Stimulated activated CD4-positive, alpha-beta T cell treated with anti-CD3 and anti-CD28 coated beads, Interleukin-2, amount 100 ng/mL, for 24 hours (primary cell): ENCODE measurements at places on chromosomes 7 and 10.

DNA sequence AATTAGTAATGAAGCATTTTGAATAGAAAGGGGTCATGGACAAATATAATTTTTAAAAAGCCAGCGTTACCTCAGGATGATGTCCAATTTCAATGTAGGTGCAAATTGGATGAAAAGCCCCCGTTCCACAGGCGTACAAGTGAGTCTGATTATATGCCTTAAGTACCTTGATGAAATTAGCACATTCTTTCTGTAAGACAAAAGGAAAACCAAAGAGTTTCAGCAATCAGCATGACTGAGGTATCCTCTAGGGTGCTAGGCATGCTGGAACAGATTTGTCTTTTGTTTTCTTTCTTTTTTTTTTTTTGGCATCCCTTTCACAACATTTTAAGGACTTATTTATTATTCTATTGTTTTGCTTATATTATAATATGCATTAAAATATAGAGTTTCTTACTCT lies 84.2 kb downstream of the SEMA3A start:
- no peak for DNase-seq

GRCh38 chr7:85508642-85509410 lies 322.0 kb upstream of the SEMA3D start:
- no peak for DNase-seq

- DNase-seq, result no peak
Measured at GRCh38 chr10:118974951-118975350, 54.6 kb upstream of the NANOS1 start.

DNA sequence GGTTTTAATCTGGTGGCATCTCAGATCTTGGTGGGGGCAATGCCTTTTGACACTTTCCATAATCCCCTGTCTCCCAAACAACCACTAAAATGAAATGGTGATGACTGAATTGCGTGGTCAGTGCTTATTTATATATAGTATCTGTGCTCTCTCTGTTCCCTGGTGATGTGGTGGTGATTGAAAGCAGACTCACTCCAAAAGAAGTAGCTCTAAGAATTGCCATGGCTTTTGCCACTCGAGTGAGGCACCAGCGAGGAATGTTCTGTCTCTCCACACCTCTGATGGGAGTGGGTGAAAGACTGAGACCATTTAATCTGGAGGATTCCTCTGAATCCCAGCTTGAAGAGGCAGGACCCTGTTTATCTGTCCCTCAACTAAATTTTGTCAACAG lies 2.8 kb downstream of the DUSP5 start:
- DNase-seq, result no peak

DNA sequence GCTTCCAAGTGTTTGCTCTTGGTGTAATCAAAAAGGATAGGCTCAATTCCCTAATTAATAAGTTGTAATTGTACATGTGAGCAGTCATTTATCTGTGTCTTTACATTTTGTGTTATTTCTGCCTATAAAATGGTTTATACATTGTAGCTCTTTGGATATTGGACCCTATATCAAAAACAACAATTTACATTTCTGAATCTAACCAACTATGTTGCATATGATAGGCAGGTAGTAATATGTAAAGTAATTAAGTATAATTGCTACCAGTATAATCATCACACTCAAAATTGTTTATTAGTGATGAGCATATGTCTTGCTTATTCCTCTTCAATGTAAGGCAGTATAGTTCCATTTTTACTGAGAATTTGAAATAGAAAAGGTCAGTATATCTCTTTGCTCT lies 13.8 kb downstream of the AKR1C1 start:
- no peak for DNase-seq

DNA sequence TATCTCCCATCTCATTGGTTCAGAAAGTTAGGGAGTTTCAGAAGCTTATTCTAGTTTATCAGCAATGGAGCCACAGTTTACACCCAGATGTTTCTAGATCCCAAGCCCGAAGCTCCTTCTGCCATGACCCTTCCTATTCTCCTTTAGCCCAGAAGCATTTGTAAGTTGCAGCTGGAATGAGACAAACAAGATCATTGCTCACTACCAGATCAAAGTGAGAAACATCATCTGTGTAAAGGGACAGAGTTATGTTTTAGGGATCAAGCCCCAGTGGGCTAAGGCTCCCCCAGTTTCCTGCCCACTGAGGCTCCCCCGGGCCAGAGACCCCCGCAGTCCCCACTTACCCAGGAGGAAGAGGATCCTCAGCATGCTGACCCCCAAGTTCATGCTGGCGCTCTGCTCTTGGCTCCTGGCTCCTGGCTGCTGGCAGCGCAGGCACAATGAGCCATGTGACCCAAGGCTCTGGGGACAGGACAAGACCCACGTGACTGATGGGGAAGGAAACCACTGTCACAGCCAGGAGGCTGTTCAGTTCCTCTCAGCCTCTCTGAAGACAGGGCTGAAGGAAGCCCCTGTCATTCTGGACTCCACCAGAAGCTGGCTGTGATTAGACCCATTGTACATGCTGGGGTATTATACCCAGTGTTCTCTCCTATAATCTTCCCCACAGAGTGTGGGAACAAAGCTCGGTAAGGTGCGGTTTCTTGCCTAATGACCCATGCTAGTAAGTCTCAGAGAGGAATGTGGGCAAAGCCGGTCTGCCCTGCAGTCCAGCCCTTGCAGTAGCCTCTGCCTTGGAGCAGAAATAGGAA lies at the start of gene TMEM273:
Gene TMEM273 (minus strand): TSS at position 442 of the 812 bp plus-strand sequence. CDS start 55 bp downstream, at position 387.
- DNase-seq, result no peak

DNA sequence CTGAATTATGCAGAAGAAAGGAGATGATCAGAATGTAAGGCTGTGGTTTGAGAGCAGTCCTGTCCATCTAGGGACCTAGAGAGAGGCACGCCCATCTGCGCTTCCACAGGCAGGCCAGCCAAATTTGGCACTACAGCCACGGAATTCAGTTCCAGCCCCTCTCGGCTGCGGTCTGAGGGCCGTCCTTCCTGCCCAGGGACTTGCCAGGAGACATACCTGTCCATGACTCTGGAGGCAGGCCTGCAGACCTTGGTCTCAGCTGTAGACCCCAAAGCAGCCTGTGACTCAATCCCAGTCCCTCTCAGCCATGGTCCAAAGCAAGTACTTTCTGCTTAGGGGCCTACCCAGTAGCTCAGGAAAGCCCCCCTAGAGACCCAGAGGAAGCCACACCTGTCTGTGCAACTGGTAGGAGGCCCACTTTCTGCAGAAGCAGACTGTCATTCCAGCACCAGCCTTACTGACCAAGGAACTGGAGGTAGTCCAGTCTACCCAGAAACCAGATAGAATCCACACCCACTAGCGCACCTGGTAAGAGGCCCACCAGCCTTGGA lies 720.9 kb downstream of the PARD3 start:
- DNase-seq, result no peak

DNA sequence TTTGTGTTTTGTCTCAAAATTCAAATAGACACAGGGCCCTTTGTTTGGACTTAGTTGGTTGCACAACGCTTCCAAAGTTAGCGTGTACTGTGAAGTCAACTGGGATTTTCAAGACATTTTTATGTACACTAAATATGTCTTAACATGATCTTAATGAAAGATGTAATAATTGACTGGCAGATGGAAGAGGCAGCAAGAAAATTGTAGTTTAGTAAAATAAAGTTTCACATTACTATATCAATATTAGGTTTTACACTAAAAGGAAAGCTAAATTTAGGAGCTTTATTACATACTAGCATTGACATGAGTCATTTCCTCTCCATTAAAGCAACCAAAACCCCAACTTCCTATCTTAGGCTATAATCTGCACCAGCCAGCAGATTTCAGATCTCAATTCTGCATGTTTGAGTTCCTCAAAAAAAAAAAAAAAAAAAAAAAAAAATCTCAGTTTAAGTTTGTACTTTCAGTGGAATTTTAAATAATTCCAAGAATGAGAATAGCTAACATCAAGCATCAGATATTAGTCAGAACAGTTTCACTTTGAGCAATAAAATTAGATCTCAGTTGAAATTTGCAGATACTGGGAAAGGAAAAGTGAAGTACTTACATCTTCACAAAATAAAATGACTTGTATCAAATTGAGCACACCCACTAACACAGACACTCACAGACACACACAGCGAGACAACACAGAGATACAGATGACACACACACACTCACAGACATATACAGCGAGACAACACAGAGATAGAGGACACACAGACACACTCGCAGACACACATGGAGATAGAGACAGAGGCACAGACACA lies 346.6 kb upstream of the KLF6 start:
- DNase-seq, result peak; percentile 42

- DNase-seq, result no peak
Measured at GRCh38 chr10:126223512-126224067, 164.7 kb downstream of the ADAM12 start.

- DNase-seq, result peak; percentile 66
Measured at GRCh38 chr7:71752171-71752935, 620.4 kb downstream of the GALNT17 start.

DNA sequence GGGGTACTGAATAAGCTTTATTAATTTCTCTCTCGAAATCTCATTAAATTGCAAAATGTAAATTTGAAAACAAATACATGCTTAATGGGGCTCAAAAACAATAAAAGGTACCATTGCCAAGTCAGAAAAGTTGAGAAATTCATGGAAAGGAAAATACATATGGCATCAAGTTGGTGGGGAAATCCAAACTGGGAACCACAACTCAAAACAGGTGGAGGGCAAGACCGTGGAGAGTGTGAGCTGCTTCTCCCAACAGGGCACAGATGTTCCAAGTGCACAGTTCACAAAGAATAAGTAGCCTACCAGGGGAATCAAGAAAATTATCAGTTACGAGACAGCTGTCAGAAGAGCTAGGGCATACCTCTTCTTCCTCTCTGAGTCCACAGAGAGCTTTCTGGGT lies 26.6 kb downstream of the MKX start:
- DNase-seq, result no peak

GRCh38 chr7:152180587-152180986 lies 155.1 kb downstream of the GALNT11 start:
- no peak for DNase-seq

GRCh38 chr10:25501912-25502311 lies 327.1 kb downstream of the GPR158 start:
- DNase-seq, result no peak

DNA sequence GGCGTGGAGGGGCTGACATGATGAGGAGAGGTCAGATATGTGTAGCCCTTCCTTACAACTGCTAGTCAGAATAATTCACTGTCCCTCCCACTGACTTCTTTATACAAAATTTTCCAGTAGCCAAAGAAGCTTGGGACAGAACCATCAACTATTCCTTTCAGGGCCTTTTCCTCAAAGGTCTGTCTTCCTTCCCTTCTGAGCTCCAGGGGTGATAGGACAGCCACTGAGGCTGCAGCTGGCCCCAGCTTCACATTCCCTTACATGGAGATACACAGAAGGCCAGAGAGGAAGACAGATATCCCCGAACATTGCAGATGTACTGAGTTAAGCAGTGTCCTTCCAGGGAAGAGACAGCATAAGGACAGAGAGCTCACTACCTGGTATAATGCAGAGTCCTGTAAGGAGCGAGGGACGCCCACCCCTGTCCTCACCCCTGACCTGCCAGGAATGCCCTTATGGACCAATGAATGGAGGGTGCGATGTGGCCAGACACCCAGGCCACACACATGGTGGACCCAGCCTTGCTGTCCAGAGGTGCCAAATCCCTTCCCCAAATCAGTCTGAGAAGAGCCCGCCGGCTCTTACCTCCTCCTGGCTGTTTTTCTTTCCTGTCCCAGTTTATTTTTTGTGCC lies 754.7 kb downstream of the GRID1 start:
- no peak for DNase-seq

- DNase-seq, result no peak
Measured at GRCh38 chr7:27202862-27203134, 2.9 kb upstream of the HOXA13 start.

- no peak for DNase-seq
Measured at GRCh38 chr7:34184466-34184865, 279.1 kb downstream of the BMPER start.

DNA sequence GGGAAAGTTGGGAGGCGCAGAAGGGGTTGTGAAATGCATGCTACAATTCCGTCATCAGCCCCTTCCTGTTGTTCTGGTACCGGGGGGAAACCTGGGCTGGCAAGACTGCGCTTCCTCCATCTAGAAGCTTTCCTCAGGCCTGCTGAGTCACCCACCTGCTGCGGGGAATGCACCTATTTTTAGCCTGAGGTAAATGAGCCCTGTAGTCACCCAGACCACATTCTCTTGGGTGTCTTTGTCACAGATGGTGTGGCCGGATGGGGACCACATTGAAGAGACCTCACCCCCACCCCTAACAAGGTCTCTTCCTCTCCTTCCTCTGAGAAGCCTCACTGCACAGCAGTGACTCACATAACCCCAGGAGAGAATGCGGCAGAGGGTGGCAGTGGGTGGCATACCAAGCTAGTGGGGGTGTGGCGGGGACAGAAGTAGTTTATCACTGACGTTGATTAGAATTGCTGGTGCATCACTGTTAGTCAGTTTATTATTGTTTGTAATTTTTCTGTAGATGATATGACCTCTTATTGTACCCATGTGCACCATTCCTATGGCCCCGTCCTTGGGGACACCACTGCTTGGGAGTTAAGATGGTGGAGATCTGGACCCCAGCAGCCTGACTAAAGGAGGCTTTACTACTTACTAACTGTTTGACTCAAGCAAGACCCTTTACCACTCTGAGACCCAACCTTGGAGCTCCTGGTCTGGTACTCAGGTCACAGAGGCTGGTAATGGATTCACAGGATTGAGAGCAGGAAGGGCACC lies 83.0 kb upstream of the DUSP5 start:
- DNase-seq, result peak; percentile 84

- DNase-seq, result no peak
Measured at GRCh38 chr10:44947371-44948152, 12.0 kb upstream of the RASSF4 start.

DNA sequence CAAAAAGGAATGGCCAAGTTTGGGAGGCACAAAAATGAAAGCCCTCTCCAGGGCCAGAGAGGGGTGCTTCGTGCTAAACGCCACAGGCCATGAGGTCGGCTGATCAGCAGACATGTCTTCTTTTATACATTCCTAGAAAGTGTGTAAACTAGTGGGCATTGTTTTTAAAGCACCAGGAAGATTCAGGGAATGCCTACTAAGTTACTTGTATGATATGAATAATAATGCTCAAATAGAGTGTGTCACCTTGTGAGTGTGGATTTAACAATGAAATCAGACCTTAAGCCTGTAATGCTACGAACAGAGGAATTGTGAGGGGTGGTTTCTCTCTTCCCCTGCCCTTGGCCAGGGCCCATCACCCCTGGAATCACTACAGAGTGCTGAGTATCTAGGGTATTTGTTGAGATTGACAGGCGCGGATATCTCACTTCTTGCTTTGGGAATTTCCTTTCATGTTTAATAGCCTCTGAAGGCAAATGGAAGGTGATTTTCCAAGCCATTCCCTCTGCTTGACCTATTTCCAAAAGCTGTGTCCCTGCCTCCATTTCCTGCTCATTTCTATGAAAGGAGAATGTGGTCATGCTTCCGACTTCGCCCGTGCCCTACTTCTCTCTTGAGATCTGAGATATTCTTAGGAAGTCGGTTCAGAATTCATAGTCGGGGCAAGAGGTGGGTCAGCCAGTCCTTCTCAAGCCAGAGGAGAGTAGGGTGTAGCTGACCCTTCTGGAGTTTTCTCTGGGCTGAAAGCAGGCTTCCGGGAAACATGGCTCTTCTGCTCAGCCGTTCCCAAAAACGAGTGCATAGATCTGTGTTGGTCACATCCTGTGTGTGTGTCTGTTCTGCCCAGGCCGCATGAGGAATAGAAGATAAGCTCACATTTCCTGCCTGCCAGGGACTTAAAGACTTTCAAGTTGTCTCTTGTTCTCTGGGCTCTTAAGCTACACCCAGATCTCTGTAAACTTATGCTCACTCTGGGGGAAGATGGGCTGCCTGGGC lies 167.8 kb upstream of the ITGB1 start:
- peak; percentile 38 for DNase-seq
